ENCODE measurements at places on chromosomes 2 and 18.

GRCh38 chr2:102480285-102481195, 7.5 kb downstream of the SLC9A4 start:
- DNase-seq = no peak

DNA sequence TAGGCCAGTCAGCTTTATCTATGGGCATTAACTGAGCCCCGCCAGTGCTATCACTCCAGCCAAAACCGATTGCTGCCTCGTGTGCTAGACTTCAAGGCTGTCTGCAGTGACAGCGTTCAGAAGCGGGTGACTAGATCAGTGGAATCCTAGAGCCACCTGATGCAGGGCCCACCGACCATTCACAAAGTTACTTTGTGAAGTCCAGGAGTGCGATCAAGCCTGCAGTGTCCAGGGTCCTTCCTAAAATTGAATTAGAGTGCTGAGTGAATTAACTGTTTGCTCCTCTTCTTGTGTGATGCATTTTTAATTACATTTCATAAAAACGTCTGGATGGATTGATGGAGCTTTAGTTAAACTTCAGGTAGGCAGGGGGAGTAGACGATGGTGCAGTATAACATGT, 13.9 kb downstream of the PCARE start:
- DNase-seq = no peak

DNA sequence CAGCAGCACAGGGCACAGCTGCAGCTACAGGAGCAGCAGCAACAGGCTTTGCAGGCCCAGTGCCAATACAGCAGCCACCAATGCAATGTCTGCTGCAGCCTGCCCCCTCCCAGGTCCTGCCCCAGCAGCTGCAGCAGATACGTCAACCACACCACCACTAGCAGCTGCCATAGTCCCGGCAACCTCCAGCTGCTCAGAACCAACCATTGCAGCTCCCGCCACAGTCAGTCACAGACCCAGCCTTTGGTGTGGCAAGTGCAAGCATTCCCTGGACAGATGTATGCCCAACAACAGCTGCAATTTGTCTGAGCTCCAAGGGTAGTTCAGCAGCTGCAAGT, 53.3 kb upstream of the TUBA3E start:
- DNase-seq = peak; percentile 45

GRCh38 chr18:63236406-63236805, 83.2 kb downstream of the BCL2 start:
- no peak for DNase-seq

- no peak for DNase-seq
Observed at GRCh38 chr2:3730646-3731045, 27.3 kb downstream of the DCDC2C start.

GRCh38 chr2:27018142-27018541, 14.6 kb upstream of the TMEM214 start:
- DNase-seq = no peak

GRCh38 chr2:20040489-20041172, 10.8 kb downstream of the LAPTM4A start:
- DNase-seq = no peak

DNA sequence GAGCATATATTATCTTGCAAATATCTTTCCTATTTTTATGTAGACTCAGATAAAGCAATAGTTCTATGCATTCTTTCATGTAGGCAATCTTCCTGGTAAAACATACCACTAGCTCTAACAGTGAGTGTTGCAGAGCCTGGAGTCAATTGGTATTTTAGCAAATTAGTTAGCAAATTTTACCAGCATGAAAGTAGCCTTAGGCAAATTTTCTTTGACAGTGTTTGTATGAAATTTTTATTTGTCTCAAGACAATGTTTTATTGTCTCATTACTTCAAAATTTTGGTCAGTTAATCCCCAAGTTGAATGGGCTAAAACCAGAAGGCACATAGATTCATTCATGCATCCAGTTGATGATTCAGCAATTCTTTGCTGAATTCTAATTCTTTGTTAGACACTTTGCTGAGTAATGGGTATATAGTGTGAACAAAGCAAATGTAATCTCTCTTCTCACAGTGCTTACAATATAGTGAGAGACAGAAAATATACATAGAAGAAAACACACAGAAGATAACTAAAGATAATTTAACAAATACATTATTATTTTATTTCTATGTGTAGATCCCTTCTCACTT, 27.1 kb downstream of the SLC38A11 start:
- no peak for DNase-seq

GRCh38 chr18:69528435-69528834, 127.7 kb downstream of the DOK6 start:
- peak; percentile 30 for DNase-seq

- DNase-seq = no peak
Observed at GRCh38 chr2:156147594-156148330, 184.8 kb downstream of the NR4A2 start.

DNA sequence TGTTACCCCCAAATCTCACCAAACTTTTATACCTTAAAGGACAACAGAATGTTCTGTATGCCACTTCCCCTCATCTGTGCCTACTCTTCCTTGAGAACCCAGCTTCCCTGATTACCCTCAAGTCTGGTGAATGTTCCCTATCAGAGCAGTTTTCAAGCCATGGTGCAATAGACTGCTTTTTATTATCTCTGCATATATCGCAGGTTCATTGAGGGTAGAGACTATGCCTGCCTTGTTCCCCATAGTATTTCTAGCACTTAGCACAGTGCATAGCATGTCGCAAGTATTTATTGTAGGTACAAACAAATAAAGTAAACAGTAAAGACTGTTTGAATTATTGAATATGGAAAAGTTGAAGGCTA, 146.6 kb downstream of the HAUS1 start:
- no peak for DNase-seq

GRCh38 chr2:54239427-54239826, 16.6 kb downstream of the TSPYL6 start:
- DNase-seq = peak; percentile 92

DNA sequence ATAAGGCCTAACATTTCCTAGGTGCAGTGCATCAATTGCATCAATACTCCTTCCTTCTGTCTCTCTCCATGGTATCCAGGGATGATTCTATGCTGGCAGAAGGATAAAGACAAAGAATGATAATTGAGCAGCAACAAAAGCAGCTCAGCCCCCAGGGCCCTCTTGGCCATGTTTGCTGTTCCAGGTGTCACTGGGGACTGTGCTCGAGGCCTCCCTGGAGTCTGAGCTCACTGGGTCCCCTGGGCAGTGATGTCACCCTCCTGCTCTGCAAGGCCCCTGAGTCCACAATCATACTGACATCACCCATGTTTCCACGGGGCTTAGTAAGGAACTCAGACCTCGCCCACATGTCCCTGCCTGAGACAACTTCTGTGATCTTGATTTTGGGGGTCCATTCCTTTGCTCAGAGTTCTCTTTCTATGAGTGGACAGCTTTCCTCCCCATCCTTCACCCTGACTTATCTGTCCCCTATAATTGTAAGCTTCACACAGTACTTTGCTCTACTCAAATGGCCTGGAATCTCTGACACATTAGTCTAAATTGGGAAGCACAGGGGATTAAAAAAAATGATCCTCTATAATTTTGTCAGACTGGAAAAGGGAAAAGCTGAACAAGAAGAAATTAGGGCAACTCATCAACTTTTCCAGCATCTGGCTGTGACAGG, 15.8 kb upstream of the EXOC6B start:
- no peak for DNase-seq

GRCh38 chr2:11683476-11683875, 13.5 kb upstream of the NTSR2 start:
- DNase-seq = no peak

- DNase-seq = no peak
Observed at GRCh38 chr2:210459880-210460279, 16.7 kb downstream of the LANCL1 start.

- no peak for DNase-seq
Observed at GRCh38 chr2:17190527-17190926, 327.7 kb downstream of the RAD51AP2 start.

DNA sequence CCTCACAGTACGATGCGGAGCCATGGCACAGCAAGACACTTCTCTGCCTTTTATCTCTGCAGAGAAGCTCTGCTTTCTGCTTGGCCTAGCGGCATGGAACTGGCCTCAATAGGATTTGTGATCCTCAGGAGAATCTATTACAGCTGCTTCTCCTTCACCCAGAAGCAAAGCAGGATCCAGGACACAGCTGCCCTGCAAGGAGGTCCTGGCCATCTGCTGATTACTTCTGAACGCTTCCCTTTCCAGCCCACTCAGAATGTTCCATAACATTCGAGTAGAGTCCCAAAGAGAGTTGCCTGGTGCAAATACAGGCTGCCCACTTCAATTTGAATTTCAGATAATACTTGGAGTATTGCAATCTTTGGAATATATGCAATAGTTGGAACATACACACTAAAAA, 29.2 kb upstream of the KCNS3 start:
- no peak for DNase-seq

DNA sequence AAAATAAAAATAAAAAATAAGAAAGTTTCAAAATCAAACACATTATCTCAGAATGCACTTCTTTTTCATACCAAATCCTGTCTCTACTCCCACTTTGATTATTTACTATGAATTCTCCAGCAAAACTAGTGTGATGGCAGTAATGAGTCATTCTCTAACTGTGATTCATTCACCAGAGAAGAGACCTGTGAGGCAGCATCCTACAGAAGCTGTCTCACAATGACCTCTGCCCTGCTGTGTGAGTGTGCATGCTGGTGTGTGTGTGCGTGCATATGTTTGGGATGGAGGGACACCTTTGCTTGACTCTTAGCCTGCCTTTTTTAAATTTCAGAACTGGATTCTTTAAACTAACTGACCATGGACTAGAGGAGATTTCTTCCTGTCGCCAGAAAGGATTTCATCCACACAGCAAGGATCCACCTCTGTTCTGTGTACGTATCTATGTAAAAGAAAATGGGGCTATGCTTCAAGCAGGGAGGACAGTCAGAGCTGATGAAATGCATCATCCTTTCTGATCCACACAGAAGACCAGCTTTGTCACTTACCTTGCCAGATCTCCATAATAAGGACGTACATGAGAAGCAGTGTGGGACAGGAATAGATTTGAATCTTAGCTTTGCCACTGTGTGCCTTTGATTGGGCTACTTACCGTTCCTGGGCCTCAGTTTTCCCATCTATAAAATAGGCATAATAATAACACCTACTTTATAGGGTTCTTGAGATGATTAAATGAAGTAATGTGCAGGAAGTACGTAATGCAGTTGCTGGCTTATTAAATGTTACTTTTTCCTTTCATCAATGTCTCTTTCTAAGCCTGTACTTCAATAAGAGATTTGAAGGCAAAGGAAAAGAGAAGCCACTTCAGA, 31.2 kb downstream of the STAMBP start:
- peak; percentile 83 for DNase-seq

- DNase-seq = no peak
Observed at GRCh38 chr2:237639052-237639835, 11.9 kb downstream of the LRRFIP1 start.

GRCh38 chr2:160742667-160743066, 249.1 kb upstream of the RBMS1 start:
- no peak for DNase-seq

DNA sequence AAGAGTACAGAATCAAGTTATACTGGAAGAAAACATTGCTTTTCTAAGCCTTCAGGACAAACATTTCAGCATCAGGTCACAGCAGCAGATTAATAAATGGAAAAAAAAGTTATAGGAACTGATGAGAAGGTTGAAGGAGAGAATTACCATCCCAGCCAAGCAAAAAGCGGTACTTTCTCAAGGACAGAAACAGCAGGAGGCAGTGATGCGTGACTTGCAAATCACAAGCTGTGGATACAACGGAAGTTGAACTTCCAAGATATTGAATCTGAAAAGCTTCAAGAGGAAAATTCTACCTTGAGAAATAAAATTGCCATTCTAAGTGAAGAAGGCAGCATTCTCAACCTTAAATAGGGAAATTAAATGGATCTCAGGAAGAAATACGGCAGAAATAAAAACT, 18.5 kb upstream of the SERPINB12 start:
- no peak for DNase-seq

DNA sequence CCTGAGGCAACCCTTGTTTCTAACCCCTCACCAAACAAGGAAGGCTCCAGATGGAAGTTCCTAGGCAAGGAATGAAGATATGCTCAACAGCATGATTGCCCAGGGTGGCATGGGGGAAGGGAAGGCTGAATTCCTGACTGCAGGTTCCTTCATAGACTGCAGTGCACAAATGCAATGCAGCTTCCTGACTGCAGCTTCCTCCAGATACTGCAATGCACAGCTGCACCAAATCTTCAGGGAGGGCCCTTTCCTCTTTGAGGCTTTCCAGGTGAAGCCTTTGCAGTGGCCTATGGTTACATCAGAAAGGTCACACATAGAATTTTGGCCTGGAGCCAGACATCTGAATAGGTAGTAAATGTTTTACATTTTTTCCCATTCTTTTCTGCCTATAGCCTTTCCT, 58.8 kb upstream of the DYNAP start:
- DNase-seq = no peak

GRCh38 chr2:50066873-50067272, 912.6 kb upstream of the FSHR start:
- no peak for DNase-seq

DNA sequence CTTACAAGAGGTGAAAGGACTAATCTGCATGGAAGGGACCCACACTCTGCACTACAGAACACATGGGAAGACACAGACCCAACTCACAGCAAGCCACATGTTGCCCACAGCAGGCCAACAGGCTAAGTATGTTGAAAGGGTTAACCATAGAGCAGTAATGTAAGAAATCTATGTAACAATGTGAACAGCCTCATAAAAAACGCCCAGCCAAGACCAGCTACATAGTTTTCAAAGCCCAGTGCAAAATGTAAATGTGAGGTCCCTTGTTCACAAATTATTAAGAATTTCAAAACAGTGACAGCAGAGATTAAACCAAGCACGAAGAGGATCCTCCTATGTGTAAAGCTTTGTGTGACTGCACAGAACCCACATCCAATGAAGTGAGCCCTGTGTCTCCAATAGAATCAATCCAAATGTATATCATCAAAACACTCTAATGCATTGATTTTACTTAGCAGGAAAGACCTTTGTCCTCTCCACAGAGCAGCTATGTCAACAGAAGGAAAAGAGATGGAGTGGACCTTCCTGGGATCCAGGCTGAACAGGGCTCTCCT, 210.1 kb downstream of the AGPS start:
- no peak for DNase-seq

DNA sequence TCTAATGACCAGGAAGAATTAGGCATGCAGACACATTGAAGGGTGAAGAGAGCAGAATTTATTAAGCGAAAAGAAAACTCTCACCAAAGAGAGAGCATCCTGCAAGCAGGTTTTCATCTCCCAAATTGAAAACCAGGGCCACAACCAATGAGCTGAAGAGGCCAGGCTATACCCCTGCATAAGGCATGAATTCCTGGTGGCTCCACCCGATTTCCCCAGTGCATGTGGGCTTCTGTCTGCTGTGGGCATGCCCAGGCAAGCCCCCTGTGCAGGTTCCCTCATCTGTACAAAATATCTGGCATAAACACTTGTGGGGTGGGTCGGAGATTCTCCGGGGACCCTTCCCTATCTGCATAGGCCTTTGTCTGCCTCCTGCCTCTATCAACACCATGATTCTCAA, 621.6 kb upstream of the LRRTM1 start:
- DNase-seq = no peak

GRCh38 chr2:172448544-172449267, 21.3 kb downstream of the ITGA6 start:
- DNase-seq = no peak
